ENCODE measurements at places on chromosomes 6 and 20.

DNA sequence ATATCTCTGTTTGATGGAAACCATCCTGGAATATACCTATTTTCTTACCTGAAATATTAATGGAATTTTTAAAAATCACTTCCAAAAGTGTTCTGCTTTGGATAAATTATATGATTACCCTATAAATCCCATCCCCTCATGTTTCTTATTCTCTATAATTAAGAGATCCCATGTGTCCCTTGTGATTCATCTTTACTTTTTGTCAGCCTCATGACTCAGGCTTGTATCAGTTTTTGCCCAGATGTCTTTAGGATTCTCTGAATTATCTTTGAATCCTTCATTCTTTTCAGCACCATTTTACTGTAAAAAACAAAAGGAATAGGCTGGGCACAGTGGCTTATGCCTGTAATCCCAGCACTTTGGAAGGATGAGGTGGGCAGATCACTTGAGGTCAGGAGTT lies 804.5 kb upstream of the CITED2 start:
- DNase-seq = no peak

DNA sequence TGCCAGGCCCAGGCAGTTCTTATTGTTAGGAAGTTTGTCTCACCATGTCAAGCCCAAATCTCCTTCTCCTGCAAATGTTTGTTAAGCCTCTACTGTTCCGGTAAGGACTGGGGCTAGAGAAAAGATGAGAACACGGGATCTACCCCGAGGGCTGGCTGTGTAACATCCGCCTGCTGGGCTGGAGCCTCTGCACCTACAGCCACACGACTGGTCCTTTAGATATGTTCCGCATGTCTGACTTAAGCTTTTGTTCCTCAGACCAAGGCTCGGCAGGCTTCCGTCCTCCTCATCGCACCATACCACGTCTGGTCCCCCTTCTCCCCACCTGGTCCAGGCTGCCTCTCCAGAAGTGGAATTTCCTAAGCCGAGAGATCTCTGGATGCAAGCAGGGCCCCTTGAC lies 2.6 kb downstream of the GHRH start:
- DNase-seq = no peak

DNA sequence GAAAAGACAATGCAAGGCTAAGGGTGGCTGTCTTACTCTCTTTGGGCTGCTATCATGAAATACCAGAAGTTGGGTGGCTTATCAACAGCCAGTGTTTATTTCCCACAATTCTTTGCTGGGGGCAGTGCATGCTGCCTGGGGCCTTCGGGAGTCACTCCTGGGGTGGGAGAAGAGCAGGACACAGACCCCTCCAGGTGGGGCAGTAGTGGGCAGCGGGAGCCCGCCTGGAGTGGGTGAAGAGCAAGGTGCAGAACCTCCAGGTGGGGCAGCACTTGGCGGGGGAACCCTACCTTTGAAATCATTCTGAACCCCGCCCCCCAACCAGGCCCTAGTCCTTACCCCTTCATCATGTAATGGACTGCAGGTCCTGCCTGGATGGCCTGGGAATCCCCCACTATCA lies 69.6 kb upstream of the THBS2 start:
- DNase-seq = no peak

- DNase-seq = no peak
These were observed 60.7 kb upstream of the SMLR1 start for GRCh38 chr6:130766239-130767144.

- no peak for DNase-seq
These were observed 47.5 kb downstream of the ERMARD start for GRCh38 chr6:169798764-169799473.

- DNase-seq = no peak
These were observed 81.3 kb downstream of the RPP40 start for GRCh38 chr6:4922488-4923037.

DNA sequence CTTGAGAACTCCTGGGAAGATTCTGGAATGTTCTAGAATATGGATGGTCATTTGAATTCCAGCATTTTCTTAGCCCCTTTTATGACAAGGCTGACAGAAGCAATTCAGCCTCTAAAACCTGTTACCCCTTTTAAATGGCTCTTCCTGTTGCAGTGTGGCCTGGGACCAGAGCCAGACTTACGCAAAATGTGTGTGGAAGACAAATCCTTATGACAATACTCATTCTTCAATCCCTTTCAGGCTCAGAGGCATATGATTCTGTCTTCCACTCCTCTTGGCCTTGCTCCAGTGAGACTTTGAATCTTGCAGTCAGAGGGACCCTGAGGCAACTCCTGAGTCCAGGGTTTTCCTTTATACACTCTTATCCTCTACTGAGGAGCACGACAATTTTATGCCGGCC lies 287.0 kb downstream of the CLIC5 start:
- no peak for DNase-seq

- no peak for DNase-seq
These were observed 18.9 kb downstream of the NEDD9 start for GRCh38 chr6:11213422-11214021.

- no peak for DNase-seq
These were observed 29.6 kb downstream of the PCNA start for GRCh38 chr20:5090191-5090590.

DNA sequence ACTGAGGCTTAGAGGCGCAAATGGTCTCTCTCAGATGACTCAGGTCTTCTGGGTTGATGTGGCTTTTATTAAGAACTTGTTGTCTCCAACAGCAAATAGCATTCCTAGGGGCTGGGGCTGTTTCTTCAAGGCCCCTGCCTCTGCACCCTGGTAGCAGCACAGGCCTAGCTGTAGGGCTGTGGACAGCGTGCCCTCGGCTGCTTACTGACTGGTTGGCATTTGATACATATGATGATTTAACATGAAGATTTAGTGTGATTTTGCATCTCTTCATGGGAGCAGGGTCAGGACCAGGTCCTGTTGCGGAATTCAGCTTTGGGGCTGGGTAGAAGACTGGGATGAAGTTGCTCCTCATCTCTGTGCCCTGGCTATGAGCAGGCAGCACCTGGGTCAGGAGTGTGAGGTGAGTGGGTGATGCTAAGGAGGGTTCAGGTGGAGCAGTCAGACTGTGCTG lies 24.3 kb upstream of the IER3 start:
- no peak for DNase-seq

- DNase-seq = no peak
These were observed 158.0 kb downstream of the DST start for GRCh38 chr6:56484669-56485068.

- no peak for DNase-seq
These were observed 93.0 kb upstream of the MAFB start for GRCh38 chr20:40782043-40782368.

DNA sequence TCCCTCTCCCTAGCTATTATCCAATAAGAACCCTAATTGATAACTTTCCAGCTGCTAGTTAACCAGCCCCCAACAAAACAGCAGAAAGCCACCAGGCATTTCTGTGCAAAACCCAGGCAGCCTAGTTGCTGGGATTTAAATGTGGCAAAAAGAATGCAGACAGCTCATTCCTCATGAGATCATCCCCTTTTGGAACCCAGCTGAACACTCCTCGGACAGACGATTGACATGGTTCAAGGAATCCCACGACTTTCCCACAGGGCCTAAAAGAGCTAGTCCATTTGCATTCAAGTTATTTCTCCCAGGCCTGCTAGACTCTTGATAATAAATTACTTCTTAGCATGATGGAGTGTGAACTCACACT lies 24.0 kb downstream of the JAG1 start:
- no peak for DNase-seq

GRCh38 chr20:24339210-24339641 lies 130.2 kb upstream of the SYNDIG1 start:
- DNase-seq = no peak

GRCh38 chr6:4653141-4653540 lies 123.1 kb upstream of the CDYL start:
- no peak for DNase-seq

- no peak for DNase-seq
These were observed 30.1 kb upstream of the TGM6 start for GRCh38 chr20:2350606-2351005.

GRCh38 chr6:107132330-107132954 lies 17.1 kb upstream of the BEND3 start:
- no peak for DNase-seq

GRCh38 chr20:15561070-15561569 lies 1012.1 kb downstream of the KIF16B start:
- DNase-seq = no peak

- DNase-seq = peak; percentile 54
These were observed 20.1 kb upstream of the RNGTT start for GRCh38 chr6:88983532-88983931.

DNA sequence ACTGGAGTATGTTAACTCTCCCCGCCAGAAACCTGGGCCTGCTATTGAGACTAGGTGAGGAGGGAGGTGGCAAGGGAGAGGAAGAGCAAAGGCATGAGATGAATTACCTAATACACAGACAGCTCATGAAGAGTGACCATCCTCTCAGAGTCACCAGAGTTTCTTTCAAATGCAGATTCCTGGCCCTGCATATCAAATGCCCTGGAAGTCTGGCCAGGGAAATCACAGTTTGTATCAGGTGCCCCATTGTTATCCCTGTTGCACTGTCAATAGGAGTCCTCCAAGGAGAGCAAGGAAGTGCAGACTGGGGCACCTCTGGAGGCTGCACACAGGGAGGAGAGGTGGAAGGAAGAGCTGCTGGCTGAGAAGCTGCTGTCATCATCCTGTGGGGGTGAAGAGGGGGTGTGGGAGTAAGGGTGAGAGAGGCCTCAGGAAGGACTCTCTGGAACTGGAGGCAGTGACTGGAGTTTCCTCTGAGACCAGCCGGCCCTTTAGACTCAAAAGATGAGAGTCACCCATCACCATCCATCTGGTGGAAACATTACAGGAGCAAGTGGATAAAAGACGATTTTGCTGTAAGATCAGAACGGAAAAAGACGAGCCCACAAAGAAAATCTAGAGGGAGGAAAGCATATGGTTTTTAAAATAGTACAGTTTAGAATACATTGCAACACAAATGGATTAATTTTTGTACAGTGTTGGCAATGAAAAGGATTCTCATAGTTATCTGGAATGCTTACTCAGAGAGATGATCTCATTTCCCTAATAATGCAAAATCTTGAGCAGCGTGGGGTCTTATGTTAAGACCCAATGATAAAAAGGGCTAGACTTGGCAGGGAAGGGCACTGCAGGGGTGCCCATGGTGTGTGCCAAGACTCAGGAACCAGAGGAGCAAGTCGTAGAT lies 268.1 kb downstream of the UST start:
- no peak for DNase-seq

DNA sequence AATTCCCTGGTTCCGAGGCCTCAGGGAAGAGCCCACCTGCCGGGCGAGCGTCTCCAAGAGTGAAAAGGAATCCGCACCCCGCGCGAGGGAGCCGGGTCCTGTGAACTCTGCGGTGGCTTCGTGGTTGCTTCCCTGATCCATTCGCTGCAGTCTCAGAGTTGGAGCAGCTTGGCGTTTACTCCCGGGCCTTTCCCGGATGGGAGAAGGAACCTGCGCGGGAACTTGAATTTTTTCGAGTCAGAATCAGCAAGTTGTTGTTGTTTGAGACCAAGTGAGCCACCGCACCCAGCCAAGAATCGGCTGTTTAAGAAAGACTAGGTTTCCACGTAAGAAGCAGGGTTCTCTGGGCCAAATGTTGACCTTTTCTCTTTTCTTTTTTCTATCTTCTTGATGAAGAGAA lies 12.9 kb downstream of the PRSS16 start:
- DNase-seq = no peak

GRCh38 chr6:20657274-20657800 lies 123.1 kb downstream of the CDKAL1 start:
- no peak for DNase-seq

- no peak for DNase-seq
These were observed 102.1 kb upstream of the STMND1 start for GRCh38 chr6:16999491-17000436.

GRCh38 chr6:109491207-109491938 lies 8.4 kb upstream of the ZBTB24 start:
- DNase-seq = no peak

DNA sequence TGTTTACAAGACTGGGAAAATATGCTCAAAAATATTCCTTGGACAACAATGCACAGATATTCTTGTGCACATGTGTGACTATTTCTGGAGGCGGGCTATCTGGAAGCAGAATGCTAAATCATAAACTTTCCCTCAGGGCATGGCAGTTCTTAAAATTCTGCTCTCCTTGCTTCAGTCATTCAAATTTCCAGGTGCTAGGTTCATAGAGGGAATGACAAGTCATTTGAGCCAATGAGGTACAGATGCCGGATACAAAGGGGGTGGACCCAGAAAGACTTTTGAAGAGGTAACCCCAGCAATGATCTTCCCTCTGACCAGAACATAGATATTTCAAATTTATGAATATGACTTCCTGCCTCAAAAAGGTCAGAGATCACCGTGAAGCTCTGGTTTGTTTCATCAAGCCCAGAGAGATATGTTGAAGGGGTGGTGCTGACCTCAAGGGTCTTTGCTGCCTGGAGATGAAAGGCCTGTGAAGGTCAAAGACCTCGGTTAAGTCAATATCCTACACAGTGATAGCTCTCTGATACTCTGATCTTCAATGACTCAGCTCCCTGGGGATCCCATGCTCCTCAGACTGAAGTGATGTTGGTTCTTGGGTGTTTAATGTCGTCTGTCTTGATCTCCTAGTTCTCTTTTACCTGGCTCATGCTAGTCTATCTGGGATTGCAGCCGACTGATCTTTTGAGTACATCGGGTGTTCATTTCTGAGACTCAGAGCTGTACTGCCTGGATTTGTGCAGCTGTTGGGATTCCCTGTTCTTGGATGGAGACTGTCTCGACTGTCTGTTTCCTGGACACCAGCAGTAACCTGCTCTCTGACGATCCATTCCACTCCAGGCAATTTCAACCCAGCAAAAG lies 47.5 kb upstream of the TSHZ2 start:
- DNase-seq = no peak

GRCh38 chr6:2651536-2651935 lies 99.2 kb downstream of the MYLK4 start:
- DNase-seq = no peak

GRCh38 chr20:2653556-2654383 lies 1.3 kb downstream of the NOP56 start:
- DNase-seq = no peak

- DNase-seq = no peak
These were observed 1.5 kb downstream of the ZBTB46 start for GRCh38 chr20:63829603-63829944.

- DNase-seq = no peak
These were observed 2.5 kb downstream of the LY6G6D start for GRCh38 chr6:31717499-31718222.

DNA sequence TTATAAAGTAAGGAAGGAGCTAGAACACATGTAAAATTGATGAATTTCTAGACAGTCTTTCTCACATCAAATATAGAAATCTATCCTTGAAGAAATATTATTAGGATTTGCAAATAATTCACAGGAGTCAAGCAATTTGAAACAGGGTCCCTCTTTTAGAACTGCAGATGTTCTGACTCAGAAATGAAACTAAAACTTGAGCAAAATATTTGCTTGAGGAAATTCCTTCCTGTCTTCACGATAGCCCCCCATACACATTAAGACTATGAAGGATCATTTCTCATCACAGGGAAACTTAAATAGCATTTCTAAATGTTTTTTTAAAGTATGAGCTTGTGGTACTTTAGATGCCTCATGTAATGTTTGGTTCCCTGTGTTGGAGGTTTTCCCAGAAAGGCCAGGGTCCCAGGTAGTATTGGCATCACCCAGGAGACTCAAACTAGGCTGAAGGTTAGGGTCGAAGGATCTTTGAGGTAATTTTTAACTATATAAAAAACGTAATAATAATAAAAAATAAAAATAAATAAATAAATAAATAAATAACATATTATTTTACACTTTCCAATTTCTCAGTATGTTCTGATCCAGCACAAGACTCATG lies 144.0 kb upstream of the TBX18 start:
- DNase-seq = no peak

Measured in HEK293T (cell line).